ENCODE measurements at places on chromosomes 2 and 18.

DNA sequence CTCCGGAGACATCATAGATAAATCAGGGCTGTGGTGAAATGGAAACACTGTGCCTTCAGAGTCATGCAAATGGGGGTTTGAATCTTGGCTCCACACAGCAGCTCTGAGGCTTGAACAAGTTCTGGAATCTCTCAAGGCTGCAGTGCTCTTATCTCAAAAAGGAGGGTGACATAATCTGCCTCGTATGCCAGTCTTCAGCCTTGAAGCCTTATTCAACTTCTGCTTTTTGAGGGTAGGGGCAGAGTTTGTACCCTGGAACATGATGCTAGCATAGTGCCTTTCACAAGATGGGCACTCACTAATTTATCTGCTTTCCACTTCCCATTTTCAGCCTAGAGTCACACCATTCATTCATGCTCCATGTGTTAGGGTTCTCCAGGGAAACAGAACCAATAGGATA lies 42.3 kb downstream of the GATA6 start:
- DNase-seq, result no peak

GRCh38 chr2:226211439-226211838 lies 588.2 kb downstream of the IRS1 start:
- no peak for DNase-seq

DNA sequence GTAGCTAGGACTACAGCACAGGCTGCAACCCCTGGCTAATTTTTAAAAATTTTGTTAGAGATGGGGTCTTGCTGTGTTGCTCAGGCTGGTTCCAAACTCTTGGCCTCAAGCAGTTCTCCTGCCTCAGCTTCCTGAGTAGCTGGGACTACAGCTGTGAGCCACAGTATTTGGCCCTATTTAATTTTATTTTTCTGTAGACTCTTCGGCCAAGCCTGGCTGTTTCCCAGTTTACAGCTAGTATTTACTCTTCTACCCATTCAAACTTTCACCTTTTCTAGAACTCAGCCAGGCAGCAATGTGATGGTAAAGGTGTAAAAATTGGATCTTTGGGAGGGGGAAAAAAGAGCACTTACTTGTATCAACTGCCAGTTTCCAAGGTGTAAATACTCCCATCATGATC lies 35.3 kb downstream of the SH3RF3 start:
- DNase-seq, result no peak

- DNase-seq, result no peak
Observed at GRCh38 chr2:207167099-207167923, 1.6 kb upstream of the KLF7 start.

DNA sequence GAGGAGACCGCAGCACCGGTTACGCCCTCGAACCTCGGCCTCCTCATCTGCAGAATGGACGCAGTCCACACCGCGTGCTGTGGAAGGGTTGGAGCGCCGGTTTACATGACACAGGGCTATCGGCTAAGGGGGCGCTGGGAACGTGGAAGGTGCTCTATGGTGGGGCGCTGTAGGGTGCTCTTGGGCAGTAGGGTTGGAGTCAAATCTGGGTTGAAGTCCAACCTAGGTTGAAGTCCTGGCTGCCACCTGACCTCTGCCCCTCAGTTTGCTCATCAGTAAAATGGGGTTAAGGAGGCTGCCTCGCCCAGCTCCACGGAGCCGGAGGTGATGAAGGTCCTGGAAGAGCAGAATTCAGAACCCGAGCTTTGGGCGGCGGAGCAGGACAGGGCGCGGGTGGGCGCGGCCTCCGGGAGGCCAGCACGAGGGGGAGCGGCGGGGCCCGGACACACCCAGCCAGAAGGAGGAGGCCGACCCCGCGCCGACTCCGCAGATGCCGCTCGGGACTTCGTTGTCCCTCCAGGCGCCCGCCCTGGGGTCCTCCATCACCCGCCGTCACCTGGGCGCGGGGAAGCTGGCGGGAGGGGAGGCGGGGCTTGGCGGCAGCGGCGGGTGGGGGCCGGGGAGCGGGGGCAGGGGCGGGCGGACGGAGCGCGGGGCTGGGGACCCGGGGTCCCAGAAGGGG lies 558 bp upstream of the GAREM2 start:
- no peak for DNase-seq

- no peak for DNase-seq
Observed at GRCh38 chr2:10267551-10268465, 34.9 kb upstream of the HPCAL1 start.

GRCh38 chr18:74389171-74389927 lies 67.8 kb downstream of the DIPK1C start:
- DNase-seq, result no peak

DNA sequence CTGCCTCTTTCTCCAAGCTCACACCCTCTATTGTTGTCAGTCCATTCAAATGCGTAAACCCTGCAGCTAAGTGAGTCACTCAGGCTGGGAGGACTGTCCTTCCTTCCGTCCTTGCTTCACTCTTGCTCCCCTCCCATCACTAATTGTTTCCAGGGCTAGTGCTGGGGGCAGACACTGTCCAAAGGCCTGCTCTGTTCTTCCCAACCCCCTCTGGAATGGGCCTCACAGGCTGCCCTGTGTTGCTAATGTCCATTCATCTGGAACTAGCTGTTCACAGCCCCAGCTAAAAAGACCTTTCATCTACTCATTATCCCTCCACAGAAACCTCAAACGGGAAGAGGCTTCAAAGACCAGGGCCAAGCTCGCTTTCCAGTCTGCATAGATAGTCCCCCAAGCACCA lies 31.9 kb upstream of the NRP2 start:
- no peak for DNase-seq

GRCh38 chr2:173884025-173884802 lies 81.0 kb downstream of the SP3 start:
- no peak for DNase-seq

Data from NCI-H1092 (cell line).